ENCODE measurements at places on chromosomes 1 and 21.

DNA sequence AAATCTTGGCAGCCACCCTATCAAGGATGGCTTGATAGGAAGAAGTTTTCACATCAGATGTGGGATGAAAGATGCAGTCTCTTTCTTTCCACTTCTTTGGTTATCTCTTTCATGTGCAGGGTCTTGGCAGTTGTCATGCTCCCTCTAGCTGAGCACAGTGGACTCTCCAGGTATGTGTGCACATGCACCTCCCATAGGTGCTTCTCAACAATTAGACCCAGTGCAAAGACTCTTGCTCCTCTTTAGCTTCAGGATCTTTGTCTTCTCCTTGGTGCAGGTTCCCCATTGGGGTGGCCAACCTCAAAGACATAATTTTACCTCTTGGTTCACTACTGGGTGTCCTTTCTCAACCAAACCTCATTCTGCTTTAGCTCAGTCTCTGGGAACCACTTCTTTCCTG, 80.7 kb downstream of the TBX15 start:
- DNase-seq: no peak

DNA sequence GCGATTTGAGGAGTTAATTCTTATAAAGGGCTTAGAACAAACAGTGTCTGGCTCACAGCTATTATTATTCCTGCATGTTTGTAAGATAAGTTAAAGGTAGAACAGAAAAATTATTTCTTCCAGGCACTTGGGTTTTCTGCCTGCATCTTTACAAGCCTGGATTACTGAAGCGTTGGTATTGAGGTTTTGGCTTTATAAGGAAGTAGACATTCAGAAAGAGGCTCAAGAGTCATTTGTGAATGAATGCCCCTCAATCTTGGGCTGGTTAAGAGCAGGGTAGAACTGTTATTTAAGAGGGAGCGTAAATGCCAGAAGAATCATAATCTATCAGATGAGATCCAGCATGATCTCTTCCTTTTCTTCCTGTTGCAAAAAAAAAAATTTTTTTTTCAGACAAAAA, 77.3 kb upstream of the ARID1A start:
- no peak for DNase-seq

DNA sequence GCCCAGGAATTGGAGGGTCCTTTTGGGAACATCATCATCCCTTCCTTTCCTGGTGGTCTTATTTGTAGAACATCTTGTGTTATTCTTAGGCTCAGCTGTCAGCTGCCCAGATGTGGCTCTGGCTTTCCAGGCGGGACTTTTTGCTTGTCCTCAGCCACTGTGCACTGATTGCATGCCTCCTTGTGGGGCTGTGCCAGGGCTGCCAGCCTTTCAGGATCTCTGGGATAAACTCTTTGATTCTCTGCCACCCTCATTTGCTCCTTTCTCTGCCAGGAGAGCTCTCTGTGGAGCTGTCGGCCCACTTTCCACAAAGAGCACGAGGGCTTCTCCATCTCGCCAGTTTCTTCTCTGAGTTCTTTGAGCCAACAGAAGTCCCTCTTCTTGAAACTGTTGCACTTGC, 63.1 kb downstream of the PTPRU start:
- DNase-seq: no peak

DNA sequence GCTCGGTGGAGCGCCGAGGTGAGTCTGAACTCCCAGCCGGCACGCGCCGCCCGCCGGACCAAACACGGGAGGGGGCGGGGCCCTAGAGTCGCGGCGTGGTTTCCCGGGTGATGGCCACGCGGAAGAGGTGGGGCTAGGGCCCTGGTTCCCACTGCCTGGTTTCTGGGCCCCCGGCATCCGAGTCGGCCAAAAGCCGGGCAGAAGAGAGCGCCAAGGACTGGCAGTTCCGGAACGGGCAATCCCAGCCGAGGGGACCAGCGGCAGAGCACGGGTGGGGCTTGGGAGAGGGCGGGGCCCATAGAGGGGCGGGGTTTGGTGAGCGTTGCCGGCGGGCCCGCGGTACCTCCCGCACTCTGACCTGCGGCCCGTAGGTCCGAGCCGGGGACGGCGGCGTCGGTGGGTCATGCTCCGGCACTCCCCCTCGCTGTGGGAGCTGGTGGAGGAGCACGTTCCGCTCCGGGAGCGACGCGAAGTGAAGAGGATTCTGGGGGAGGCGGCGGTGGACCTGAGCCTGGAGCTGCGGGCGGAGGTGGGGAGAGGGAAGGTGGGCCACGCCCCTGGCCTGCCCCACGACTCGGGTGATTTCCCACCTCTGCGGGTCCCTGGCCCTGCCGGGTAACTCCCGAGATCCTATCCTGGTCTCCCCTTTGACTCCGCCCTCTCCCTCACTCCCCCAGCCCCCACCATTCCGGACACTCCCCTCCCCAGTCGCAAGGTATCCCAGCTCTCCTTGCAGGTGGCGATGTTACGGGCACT, at the start of gene CCDC24:
Gene CCDC24 (plus strand): TSS at position 124 of the 756 bp plus-strand sequence. CDS start 280 bp downstream, at position 404.
- DNase-seq: peak; percentile 79

DNA sequence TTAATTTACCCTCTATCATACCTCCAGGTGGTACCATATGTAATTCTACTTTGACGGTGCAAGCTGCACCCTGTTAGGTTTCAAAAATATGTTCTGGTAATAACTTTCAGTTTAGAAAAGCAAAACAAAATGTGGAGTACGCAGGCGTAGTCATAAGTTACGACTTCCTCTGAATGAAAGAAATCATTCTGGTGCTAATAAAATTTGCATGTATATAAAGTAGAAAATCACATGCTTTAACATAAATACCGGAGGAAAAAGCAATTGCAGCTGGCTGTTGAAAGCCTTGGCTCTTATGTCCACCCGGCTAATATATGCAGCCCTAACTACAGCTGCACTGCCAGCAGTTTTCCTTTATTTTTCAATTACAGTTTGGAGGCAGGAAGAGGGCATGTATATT, 65.2 kb upstream of the TMPRSS15 start:
- DNase-seq: peak; percentile 47

DNA sequence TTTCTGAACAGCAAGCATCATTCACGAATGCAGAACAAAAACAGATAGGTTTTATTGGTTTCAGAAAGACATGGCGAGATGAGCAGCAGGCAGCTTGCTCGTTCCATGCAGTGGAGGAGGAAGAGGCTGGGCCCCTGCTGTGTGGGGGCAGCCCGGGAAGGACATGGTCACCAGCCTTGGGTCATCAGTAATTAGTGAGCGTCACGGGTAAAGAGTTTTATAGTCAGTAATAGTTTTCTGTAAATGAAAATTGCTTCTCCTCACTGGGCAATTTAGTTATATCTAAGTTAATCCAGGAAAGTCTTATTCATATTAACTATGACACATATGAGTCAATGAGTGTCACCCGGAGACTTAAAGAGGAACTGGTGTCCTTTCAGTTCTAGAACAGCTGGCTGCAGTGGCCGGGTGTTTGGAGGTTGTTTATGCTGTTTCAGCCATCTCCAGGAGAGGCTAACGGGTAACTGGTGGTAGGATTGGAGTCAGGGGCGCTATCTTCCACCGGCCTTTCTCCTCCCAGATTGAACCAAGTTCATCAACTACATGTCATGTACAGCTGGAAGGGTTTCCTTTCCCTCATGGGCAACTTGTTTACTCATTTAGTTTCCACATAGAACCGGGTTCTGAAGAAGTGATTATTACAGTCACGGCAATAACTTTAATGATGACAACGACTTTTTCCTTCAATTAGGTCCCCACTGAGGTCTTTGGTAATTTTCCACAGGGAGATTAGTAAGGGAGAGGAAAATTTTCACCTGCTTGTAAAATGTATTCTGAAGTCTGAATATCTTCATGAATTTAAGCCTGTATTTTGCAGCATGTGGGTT, 34.6 kb upstream of the SLC45A1 start:
- no peak for DNase-seq

GRCh38 chr1:67652800-67653199, 32.2 kb upstream of the GADD45A start:
- DNase-seq: no peak

DNA sequence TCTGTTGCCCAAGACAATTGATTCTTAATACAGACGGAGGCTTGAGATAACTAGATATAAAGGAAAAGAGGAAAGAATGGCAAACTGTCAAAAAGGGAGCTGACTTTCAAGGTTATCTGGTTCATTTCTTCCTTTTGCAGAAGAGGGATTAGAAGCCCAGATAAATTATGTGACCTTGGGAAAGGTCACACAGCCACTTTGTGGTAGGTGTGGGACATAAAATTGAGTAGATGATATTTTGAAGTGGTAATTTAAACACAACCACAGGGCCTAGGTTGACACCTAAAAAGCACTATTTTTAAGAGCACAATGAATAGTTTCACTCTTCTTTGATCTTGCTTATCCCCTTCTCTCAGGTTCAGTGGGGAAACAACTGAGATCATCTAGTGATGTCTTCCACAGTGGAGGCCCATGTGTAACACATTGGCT, 16.9 kb upstream of the KIAA0040 start:
- DNase-seq: no peak

- no peak for DNase-seq
Observed at GRCh38 chr1:175471039-175471800, 272.2 kb downstream of the TNR start.

GRCh38 chr1:237759377-237759776, 131.3 kb downstream of the ZP4 start:
- no peak for DNase-seq

- DNase-seq: no peak
Observed at GRCh38 chr1:231216498-231216897, 24.5 kb upstream of the GNPAT start.

GRCh38 chr1:224498574-224499170, 64.1 kb upstream of the WDR26 start:
- no peak for DNase-seq

DNA sequence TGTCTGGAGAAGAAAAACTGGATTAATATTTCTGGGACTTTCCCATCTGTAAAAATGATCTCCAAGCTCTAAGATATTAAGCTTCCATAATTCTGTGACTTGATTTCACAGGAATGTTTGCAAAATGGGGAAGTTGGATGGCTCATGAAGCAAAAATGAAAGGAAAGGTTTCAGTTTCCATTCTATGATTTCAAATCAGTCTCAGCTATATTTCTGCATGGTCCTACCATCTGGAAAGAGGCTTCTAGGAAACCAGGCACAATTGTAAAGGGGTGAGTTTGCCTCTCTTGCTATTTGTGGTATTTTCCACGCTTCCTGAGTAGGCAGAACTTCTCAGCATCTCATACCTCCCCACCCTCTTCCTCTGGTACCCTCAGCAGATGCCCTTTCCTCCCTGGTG, 22.4 kb upstream of the ACTN2 start:
- DNase-seq: no peak

DNA sequence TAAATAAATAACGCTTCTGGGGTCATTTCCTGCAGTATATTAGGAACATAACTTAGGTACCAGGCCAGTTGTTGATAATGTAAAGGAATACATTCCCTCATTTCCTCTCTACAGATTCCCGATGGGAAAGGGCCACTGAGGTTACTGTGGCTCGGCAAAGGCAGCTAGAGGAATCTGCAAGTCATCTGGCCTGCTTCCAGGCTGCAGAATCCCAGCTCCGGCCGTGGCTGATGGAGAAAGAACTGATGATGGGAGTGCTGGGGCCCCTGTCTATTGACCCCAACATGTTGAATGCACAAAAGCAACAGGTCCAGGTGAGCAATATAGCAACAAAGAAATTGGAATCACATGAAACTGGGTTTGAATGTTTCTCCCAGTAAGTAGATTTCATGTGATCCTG, 109.6 kb upstream of the BMP8A start:
- no peak for DNase-seq

DNA sequence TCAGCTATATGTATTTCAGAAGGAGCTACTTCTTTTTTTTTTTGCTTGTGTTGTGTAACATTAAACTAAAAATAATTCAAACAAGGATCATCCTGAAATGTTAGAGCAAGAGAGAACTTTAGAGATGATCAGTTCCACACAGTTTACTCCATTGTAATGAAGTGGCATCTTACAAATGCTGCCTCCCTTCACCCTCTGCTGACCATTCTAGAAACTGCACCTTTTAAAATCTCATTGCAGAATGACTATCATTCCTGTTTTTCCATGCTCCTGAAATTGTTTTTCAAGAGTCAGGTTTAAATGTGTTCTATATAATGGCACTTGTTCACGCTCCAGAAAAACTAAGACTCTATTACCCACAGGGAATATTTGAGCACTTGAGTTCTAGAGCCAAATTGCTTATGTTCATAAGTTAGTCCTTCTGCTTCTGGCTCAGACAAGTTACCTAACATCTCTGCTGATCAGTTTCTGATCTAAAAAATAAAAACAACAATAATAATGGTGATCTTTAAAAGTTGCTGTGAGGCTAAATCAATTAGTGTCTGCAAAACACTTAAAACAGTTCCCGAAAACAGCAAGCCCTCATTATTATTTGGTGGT, 21.5 kb upstream of the SLC44A5 start:
- DNase-seq: peak; percentile 32

- DNase-seq: no peak
Observed at GRCh38 chr1:41430582-41430981, 53.9 kb downstream of the EDN2 start.

GRCh38 chr1:64060611-64061302, 142.7 kb upstream of the UBE2U start:
- no peak for DNase-seq

- peak; percentile 82 for DNase-seq
Observed at GRCh38 chr1:167687919-167688519, 33.8 kb upstream of the MPZL1 start.

DNA sequence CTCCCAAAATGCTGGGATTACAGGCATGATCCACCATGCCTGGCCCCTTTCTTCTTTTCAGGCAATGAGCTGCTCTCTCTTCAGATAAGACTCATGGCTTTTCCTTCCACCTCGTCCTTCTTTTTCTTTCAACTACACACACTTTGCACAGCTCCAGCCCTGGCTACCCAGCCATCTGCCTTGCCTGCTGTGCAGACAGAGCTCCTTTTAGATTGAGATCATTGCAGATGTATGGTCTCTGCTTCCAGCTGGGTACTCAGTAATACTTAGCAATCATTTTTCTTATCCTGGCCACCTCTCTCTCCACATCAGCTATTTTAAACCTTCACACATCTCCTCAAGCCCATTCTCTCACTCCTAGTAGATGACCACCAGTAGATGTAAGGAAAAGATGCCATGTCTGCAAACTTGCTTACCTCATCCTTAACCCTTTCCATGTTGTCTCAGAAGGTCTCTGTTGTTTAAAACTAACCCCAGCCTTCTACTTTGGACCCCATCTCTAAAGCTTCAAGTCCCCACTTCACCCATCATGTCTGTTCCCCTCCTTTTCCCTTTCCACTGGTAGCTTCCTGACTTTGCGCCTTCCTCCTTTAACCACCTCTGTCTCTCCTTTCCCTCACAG, 7.3 kb downstream of the RAB4A start:
- DNase-seq: no peak

DNA sequence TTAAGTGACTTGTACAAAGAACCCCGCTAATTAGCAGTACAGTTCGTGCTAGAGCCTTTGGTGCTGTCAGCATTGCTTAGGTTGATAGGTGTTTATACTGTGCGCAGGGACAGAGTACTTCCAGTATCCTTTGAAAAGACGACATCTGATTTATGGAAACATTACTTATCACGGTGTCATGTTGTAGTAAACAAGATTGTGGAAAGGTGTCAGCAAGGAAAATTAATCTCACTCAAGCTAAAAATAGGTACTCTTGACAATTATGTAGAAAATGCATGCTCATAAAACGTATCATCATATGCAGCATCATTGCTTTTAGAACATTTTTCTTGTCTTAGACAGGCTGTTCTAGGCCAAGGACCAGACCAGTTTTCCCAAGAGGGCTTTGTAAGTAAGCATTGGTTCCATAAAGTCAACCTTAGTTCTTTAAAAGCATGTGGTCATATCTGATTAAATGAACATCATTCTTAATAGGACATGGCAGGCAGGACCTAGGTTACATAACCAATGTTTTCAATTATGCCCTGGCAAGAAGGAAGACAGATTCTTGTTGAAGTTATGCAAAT, 33.0 kb downstream of the SH3BGR start:
- DNase-seq: no peak
